ENCODE measurements at places on chromosomes 1 and 21.

GRCh38 chr21:39265603-39266002 lies 47.8 kb downstream of the BRWD1 start:
- no peak for DNase-seq

GRCh38 chr1:61353797-61354406 lies 271.5 kb downstream of the NFIA start:
- no peak for DNase-seq

- DNase-seq = no peak
Observed at GRCh38 chr21:26394341-26394740, 178.7 kb downstream of the CYYR1 start.

DNA sequence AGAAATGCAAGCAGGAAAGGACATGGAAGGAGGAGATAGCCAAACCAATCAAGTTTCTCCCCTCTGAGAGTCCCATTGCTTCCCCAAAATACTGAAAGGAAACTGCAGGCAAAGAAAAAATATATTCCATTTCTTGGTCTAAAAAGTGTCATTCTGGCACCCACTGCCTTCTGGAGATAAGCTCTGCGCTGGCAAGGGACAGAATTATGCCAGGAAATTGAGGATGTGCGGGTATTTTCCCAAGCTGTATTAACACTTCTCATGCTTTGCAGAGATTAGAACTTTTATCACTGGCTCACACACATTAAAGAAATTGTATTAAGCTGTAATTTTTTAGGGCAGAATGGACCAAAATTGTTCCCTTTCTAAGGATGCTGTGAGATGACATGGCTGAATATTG lies 381.2 kb upstream of the DUSP10 start:
- no peak for DNase-seq

- DNase-seq = no peak
Observed at GRCh38 chr1:155931332-155932038, 2.7 kb downstream of the KHDC4 start.

- no peak for DNase-seq
Observed at GRCh38 chr1:23417570-23417969, 7.0 kb downstream of the TCEA3 start.

DNA sequence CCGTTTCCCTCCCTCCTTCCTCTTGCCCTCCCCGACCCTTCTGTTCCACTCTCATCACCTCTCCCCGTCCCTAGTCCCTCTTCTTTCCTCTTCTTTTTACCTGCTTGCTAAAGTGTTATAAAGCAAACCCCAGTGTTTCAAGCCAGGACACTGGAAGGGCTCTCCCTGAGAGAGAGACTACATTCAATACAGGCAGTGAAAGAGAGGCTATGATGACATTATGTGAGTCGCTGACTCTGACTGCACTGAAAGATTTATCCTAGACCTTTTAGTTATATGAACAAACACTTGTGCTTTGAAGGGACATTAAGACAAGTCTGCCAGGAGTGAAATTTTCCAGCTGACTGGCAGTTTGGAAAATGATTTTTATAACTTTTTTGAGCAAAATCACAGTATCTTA lies 155.7 kb downstream of the S1PR1 start:
- DNase-seq = no peak

DNA sequence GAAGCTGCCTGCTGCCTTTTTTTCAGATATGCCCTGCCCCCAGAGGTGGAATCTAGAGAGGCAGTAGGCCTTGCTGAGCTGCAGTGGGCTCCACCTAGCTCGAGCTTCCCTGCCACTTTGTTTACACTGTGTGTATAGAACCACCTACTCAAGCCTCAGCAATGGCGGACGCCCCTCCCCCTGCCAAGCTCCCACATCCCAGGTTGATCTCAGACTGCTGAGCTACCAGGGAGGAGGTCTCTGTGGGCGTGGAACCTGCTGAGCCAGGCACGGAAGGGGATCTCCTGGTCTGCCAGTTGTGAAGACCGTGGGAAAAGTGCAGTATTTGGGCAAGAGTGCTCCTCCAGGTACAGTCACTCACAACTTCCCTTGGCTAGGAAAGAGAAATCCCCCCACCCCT lies 65.1 kb downstream of the MSH4 start:
- no peak for DNase-seq

GRCh38 chr1:83500531-83500930 lies 498.4 kb downstream of the TTLL7 start:
- DNase-seq = no peak

DNA sequence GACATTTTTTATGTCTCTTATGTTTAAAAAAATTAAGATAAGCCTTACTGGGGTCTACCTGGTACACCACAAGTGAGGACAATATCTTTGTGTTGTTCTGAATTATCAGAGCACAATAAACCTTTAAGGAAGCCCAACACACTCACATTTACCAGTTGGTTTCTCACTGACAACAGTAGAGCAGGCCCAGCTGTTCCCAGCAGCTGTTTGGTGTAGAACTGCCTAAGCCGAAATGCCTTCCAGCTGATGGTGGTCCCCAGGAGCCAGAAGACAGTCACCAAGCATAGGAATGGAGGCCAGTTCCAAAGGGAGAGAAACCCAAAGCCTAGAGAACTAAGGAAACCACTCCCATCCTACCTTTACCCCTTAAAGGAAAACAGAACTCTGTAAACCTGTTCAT lies 428.6 kb upstream of the CAMK1G start:
- no peak for DNase-seq

- no peak for DNase-seq
Observed at GRCh38 chr21:38165466-38166172, 91.2 kb upstream of the KCNJ15 start.

DNA sequence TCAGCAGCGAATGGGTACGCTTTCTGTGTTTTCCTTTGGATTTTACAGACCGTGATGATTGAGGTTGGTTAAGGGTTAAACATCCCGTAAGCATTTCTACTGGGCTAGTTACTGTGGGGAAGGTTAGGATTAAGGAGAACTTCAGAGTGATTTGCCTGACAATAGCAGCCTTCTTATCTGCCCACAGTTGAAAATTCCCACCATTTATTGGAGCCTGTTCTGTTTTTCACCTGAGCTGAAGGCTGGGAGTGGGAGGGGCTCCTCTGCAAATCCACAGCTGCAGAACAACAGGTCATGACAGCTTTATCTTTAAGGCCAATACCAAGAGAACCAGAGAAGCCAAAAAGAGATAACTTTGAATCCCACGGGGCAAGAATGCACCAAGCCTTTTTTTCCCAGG lies 168.6 kb downstream of the KAZN start:
- DNase-seq = no peak

DNA sequence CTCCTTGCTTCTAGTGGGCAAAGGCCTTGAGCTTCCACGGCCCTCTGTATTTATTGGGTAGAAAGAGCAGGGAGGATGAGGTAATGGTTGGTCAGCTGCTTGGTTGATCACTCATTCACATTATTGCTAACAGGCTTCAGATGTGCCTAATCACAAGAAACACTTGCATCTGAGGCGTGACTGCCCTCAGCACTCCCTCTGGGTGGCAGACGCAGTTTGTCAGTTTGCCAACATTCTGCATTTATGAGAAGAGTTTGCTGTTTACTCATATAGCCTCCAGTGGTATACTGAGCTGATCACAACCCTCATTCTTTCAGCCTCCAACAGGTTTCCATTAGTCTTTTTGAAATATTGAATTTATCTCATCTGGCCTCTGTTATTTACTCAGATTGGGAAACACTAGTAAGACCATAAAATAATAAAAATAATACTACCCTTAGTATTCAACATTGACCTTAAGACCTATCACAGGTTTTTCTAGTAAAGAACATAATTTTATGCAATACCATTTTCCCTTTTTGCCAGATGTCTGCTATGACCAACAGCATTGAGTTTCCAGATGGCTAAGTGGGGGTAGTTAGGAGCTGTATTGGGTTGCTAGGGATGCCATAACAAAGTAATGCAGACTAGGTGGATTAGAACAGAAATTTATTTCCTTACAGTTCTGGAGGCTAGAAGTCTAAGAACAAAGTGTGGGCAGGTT lies 53.3 kb downstream of the PTGFR start:
- DNase-seq = no peak
